Right renal pelvis (tissue), 4 donors: ENCODE measurements at places on chromosomes 4 and X.

DNA sequence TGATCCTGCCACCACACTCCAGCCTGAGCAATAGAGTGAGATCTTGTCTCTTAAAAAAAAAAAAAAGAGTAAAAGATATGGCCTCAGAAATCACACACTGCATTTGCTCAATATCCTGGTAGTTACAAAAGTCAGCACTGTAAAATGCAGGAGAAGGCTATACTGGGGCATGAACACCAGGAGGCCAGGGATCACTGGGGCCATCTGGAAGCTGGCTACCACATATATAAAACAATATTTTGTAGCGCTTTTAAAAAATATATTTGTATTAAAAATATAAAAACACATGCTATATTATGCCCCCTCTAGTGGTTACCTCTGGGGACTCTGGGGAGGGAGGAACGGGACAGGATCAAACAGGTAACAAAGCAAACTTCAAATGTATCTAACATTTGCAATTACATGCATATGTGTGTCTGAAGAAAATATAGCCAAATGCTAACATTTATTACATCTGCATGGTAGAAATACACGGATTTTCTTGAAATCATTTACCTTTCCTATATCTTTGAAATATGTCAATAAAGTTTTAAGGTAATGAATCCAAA is 4.0 kb downstream of the C4orf46 start:
- no peak for DNase-seq

GRCh38 chrX:17456526-17456925 is 81.5 kb downstream of the NHS start:
- DNase-seq = no peak

GRCh38 chrX:48996969-48997368 is 5.1 kb downstream of the GRIPAP1 start:
- DNase-seq = no peak

DNA sequence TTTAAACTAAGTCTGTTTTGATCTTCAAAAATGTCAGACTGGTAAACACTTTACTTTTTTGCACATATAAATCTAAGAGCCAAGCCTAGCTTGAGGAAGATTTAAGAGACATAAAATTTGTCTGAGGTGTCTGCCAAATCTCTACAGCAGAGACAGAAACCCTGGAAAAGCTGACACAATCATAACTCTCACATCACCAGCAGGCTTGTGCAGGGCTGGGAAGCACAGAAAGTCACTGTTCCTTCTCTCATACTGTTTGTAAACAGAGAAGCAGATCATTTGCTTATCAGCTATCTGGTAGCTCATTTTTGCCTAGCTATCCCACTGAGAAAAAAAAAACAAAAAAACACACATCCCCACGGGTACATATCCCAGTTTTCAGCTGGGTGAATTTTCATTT is 7.0 kb downstream of the ENOX2 start:
- DNase-seq = no peak

- DNase-seq = no peak
Observed at GRCh38 chr4:145840162-145840768, 98.4 kb downstream of the ZNF827 start.
